D341Med (cell line): ENCODE measurements at places on chromosomes 6 and 20.

GRCh38 chr20:56752274-56752673 is 123.2 kb downstream of the TFAP2C start:
- DNase-seq: no peak

DNA sequence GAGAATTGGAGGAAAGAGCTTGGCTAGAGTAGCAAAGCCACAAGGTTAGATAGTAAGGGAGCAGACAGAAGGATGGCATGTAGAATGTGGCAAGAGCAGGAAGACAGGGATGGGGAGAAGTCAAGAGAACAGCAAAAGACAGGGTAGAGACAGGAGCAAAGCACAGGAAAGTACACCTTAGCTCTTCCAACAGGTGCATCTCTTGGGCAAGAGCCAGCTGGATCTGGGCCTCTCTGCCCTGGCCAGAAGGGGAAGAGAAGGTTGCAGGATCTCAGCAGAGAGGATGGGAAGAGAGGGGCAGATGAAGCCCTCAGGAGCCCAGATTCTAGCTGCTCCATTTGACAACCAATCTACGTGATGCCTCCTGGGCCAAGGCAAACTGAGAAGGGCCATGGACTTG is 16.7 kb downstream of the SCUBE3 start:
- no peak for DNase-seq

DNA sequence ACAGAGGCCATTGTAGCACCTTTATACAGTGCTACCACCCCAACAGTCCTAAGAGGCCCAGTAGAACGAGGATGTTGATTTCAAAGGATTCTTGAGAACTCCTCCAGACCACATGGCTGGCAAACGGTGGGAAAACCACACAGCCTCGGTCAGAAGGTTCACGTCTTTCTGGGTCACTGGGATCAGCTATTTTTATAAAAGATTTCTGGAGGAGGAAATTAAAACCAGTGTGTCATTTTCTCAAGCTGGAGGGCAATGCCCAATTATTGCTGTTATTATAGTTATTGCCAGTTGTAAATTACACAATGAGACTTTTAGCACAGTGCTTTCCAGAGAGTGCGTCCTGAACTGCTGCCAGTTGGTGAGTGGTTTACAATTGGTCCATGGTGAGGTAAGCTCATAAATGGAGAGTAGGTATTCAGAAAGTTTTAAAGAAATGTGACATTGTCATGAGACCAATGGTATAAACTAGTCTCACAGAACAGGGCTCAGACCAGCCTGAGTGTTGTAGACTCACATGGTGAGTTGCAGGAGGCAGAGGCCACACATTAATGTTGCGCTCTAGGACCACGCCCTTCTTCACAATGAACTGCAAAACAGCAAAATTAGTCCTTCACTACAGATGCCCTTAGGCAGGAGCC is 8.4 kb upstream of the PPP1R14C start:
- DNase-seq: no peak

DNA sequence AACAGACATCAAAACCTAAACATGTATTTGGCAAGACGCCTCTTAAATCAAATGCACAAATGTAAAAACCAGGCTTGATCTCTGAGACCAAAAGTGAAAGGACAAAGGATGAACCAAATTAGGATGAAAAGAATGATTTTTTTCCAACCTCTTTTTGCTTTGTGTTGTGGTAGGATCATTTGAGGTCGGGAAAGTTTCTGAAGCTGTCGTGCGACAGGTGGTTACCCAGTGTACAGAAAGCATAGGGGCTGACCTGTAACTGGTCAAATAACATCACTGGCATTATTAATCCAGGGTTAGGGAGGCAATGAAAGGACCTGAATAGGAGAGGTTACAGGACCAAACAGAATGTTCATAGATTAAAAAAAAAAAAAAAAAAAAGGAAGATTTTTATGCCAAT is 18.1 kb upstream of the NOL7 start:
- no peak for DNase-seq

DNA sequence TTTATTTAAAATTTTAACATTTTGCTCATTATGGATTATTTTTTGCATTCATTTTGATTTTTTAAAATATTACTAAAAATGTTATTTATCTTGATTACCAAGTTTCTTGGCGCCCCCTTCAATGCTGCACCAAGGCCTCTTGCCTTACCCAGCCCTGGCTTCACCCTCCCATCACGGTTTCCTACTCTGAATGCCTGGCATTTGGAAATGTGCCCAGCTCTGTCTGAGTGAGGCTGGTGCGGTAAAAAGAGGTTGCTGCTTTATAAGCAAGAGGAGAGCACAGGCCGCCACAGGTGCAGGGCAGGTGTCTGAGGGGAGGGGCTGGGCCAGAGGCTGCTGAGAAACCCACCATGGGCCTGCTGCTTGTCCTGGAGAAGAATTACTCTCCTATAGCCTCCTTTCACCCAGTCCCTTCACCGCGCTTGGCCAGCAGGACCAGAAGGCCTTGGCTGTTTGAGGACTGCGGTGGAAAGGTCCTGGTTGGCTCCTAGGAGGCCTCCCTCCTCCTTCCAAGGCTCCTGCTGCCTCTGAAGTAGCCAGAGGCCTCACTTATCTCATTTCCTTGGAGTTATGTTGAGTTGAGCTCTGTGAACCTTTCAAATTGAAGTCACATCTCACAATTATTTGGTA is 62.6 kb downstream of the BANF2 start:
- DNase-seq: no peak

DNA sequence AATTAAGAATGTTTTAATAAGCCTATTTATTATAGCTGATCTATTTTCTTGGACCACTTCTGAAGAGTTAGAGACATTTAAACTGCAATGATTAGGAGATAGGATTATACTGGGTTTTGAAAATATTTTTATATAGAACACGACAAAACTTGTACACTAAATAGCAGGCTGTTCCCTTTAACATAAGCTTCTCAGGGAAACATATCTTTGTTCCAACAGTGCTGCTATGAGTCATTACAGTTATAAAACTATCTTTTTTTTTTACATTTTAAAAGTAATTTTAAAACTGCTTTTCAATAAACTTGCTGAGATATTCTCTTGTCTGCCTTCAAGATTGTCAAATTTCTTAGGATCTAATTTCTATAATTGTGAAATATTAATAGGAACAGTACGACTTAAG is 389.1 kb downstream of the ARHGAP18 start:
- no peak for DNase-seq

DNA sequence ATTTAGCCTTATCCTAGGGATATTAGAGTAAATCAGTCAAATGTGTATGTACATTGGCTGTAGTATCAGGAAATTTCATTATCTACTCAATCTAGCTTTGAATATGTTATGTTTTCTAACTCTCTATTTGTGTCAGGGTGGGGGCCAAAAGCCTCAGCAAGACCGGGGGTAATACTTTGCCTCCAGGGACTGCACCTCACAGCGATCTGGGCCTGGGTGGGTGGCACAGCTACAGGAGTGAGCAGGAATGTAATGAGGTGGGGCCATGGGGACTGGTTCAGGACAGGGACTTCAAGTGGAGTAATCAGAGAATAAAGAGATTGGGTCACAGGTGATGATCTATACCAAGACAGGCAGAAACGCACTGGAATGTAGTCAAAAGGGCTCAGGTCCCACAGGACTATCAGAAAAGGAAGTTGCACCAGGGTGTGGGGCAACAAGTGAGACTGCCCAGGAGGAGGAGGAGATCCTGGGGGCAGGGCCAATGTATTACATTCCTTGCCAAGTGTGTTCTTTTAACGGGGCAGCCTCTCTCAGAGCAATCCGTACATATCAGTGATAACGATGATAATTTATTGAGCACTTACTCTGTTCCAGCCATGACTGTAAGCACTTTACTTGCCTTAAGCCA is 54.0 kb downstream of the PIGU start:
- DNase-seq: no peak

DNA sequence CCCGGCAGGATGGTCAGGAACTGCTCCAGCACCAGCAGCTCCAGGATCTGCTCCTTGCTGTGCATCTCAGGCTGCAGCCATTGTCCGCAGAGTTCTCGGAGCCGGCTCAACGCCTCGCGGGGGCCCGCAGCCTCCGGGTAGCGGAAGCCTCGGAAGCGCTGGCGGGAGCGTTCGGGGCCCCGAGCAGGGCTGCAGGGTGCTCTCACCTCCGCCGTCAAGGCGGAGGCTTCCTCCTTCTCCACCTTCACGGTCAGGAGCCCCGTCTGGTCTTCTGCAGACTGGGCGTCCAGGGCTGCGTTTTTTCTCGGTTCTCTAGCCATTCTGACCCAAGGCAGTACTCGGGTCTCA is 434 bp downstream of the ZKSCAN4 start:
- DNase-seq: peak; percentile 58

DNA sequence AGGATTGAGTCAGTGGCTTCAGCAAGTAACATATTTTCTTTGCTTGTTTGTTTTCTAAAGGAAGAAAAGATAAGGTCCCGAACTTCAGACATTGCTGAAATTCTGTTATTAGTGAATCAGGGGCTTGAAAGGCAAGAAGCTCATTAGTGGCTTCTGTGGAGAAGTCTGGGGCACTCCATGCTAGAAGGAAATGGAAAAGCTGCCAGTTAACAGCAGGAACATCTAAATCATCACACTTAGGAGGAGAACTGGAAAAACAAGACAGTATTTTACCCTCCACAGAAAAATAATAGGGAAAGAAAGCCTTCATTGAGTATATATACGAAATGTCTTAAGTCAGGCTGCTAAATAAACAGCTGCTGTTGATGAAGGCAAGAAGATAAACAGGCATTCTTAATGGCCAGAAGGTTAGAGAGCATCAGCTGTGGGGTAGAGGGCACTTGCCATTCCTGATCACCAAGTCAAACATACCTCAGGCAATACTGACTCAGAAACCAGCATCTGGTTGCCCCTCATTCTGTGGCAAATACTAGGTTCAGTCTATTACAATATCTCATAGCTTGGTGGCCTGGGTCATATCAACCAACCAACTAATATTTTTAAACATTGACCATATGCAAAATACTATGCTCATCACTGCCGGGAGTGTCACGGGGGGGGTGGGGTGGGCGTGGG is 143.2 kb upstream of the TENT5A start:
- DNase-seq: no peak

- DNase-seq: no peak
These were observed 120.0 kb downstream of the SIM1 start for GRCh38 chr6:100344761-100345160.

- no peak for DNase-seq
These were observed 47.0 kb downstream of the TCP11 start for GRCh38 chr6:35094183-35094582.

- DNase-seq: no peak
These were observed 148.5 kb downstream of the CDC5L start for GRCh38 chr6:44535967-44536366.

DNA sequence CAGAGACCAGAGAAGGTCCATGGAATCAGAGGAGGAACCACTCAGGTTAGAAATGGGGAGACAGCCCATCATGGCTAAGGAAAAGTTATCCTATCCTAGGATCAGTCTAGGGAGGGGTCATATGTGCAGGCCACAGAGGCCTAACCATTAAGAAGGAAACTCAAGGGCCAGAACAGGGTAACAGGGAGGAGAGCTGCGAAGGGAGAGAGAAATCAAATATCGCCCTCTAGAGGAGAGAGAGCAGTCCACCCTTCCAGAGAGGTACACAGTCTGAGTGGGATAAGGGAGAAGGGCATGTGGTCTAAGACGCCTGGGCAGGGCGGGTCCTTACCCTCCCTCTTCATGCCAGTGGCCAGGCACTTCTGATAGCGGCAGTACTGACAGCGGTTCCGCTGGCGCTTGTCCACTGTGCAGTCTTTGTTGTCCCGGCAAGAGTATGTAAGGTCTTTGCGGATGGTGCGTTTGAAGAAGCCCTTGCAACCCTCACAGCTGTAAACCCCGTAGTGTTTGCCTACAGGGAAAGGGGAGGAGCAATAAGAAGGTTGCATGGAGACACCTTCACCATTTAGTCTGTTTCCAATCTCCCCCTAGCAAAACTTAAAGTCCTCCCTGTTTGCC is 2.9 kb downstream of the RXRB start:
- DNase-seq: peak; percentile 74

DNA sequence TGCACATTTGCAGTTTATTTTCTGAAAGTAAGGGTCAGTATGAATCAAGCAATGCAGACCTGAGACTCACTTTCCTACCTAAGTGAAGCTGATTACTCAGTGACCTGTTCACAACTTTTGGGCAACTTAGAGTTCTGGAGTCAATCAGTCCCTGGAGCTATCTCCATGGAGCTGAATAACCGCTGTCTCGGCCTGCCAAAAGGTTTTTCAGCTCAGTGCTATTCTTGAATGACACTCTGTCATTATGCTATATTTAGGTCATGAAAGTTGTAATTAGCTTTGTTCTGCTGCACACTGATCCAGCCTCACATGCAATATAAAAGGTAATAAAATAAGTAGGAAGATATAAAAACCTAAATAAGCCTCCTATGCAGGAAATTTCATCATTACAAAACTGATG is 356.0 kb downstream of the BMP2 start:
- no peak for DNase-seq

DNA sequence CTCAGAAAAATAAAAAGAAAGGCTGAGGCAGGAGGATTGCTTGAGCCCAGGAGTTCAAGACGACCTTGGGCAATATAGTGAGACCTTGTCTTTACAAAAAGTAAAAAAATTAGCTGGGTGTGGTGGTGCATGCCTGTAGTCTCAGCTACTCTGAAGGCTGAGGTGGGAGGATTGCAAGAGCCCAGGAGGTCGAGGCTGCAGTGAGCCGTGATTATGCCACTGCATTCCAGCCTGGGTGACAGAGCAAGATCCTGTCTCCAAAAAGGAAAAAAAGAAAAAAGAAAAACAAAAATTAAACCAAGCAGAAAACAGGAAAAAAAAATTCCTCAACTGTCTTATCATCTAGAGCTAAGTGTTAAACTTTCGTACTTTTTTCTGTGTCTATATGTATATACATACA is 12.4 kb upstream of the SRSF3 start:
- DNase-seq: no peak

GRCh38 chr6:152049502-152049901 is 242.0 kb downstream of the ESR1 start:
- DNase-seq: no peak

DNA sequence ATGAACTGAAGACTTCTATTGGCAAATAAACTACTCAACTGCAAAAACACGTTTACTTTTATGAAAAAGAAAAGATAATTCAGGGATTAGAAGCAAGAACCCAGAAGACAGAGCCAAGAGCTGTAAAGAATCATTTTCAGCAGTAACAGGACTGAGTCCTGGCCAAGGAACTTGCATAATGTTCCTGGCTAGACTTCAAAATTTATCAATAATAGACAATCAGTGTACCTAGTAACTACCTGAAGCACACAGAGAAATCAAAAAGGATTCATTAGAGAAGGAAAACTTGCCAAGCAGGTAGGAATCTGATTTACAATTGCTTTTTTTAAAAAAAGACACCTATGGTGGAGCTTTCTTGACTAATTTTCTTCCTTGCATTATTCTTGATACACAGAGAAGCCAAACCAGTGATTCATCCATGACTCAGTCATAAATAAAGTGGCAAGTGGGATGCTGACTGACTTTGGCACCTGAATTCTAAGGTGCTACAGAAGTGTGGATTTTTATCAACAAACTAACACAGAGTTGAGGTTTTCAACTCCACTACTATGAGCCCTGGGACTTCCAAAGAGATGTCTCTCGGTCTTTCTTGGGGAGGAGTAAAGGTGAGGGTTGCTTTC is 281.3 kb downstream of the BMP7 start:
- no peak for DNase-seq

GRCh38 chr20:12695937-12696336 is 312.8 kb upstream of the SPTLC3 start:
- DNase-seq: no peak

GRCh38 chr20:8118039-8118438 is 14.0 kb upstream of the PLCB1 start:
- DNase-seq: no peak
